ENCODE measurements at places on chromosomes 6 and 20.

GRCh38 chr6:145099713-145100112 lies 635.6 kb downstream of the EPM2A start:
- DNase-seq: no peak

GRCh38 chr6:43375693-43376092 lies 6.2 kb upstream of the ZNF318 start:
- no peak for DNase-seq

- DNase-seq: no peak
These were observed 3.7 kb downstream of the FAM162B start for GRCh38 chr6:116761779-116762178.

DNA sequence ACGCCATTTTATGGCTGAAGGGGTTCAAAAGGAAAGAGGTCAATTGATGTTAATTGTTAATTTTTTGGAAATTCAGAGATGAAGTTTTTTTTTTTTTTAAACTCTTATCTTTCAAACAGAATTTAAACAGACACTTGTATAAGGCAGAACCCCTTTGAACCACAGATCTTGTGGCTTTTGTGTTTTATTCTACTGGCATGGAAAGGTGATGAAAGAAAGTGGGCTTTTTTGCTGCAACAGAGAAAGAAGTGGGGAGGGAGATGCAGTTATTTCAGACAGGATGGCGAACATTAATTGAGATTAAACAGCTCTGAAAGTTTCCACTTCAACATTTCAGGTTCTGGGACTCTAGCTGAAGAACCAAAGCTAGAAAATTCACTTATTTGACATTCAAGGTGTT lies 200.9 kb downstream of the GJA10 start:
- DNase-seq: no peak

DNA sequence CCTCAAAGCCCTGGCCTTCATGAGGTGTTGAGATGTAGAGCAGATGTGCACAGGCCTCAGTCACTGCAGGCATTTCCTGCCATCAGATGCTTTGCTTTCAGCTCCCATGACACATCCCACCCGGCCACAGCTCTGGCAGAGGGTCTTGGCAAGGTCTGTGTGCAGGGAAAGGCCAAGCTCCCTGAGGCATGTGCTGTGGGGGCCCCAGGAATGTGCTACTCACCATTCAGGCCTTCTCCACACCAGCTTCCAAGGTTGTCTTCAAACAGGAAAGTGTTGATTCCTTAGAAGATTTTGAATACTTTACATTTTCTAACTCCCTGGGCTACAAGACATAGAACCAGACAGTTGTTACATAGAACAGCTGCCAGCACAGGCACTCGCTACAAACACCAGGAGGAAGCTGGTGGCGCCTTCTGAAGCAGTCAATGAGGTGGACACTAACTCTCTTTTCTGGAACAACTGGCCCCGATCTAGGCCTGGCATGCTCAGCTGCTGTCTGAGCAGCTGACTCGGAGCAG lies 27.8 kb downstream of the CASS4 start:
- DNase-seq: peak; percentile 27
